ENCODE measurements at places on chromosomes 1 and 21.

- no peak for DNase-seq
Measured at GRCh38 chr1:18954270-18955071, 2.0 kb downstream of the IFFO2 start.

DNA sequence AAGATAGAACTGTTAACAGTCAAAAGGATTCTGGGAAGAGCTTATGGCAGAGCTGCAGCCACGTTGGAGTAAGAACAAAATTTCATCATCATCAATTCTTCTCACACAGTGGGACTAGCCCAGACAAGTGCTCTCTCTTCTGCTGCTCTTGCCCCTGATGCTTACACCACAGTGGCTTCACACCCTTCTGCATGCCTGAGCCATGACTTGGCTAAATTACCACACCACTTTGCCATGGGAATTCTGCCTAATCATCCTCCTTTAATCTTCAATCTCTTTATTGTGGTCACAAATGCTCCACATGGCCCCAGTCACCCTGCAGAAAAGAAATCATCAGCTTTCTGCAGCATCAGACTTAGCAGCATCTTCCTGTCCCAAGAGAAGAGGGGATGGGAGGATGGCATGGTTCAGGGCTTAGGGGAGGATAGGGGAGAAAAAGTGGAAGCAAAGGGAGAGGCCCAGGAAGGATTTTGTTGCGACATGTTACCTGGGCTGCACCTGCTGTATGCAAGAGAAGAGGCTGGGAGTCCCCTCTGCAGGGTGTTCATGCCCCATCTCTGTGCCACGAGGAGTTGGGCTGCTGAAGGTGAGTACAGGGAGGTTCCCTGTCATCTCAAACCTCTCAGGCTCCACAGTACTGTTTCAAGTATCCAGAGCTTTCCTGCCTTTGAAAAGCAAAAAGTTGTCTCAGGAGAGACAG lies 9.0 kb upstream of the RPTN start:
- no peak for DNase-seq

GRCh38 chr1:3695326-3696217 lies 43.3 kb downstream of the TP73 start:
- peak; percentile 30 for DNase-seq

- DNase-seq = no peak
Measured at GRCh38 chr1:68820151-68820550, 323.3 kb upstream of the DEPDC1 start.

- DNase-seq = peak; percentile 9
Measured at GRCh38 chr1:183989078-183989577, 48.4 kb downstream of the COLGALT2 start.

DNA sequence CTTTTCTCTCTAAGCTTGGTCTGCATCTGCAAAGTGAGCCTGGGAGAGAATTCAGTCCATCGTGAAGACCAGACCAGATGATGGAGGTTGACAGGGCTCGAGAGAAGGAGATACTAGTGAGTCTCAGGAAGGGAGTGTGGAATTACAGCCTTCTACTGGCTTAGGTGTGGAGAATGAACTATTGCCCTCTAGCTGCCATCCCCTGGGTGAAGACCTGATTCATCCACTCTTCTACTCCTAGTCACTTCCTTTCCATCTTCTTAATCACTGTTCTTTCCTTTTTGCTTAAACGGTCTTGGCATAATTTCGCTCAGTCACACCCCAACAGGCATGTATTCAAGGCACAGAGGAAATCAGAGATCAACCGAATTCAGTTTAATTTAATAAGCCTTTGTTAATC lies 34.0 kb upstream of the HSD17B7 start:
- DNase-seq = no peak

DNA sequence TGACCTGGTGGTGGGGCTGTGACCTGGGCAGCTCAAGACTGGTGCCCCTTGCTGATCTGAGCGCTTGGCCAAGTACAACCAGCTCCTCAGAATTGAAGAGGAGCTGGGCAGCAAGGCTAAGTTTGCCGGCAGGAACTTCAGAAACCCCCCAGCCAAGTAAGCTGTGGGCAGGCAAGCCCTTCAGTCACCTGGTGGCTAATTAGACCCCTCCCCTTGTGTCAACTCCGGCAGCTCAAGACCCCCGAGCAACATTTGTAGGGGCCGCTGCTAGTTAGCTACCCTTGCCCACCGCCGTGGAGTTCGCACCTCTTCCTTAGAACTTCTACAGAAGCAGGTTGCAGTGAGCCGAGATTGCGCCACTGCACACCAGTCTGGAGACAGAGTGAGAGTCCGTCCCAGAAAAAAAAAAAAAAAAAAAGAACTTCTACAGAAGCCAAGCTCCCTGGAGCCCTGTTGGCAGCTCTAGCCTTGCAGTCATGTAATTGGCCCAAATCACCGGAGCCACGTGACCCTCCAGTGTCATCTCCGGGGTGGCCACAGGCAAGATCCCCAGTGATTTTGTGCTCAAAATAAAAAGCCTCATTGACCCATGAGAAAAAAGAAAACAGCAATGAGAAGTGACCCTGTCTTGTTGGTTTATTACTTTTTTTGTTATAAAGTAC lies 39.3 kb upstream of the LGALS8 start:
- no peak for DNase-seq
